Activated CD8-positive, alpha-beta memory T cell treated with anti-CD3 and anti-CD28 coated beads for 48 hours (primary cell): ENCODE measurements at places on chromosomes 3 and 15.

- no peak for DNase-seq
These were observed 64.2 kb downstream of the OXNAD1 start for GRCh38 chr3:16329036-16329825.

DNA sequence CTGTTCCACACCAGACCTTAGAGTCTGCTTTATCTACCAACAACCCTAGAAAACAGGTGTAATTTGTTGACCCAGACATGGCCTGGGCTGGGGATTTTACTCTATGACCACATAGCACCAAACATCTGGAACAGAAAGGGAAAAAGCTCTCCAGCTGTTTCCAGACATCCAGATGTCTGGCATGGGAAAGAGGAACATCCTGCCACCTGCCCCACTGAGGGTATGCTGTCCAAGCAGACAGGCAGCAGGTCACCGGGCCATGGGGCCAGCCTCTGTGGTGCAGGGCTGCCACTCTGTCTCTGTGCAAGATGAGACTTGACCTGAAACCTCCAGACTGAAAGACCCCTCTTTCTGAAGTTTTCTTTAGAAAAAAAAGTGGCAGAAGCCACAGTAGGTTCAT is 359.3 kb upstream of the ICE2 start:
- DNase-seq = no peak

DNA sequence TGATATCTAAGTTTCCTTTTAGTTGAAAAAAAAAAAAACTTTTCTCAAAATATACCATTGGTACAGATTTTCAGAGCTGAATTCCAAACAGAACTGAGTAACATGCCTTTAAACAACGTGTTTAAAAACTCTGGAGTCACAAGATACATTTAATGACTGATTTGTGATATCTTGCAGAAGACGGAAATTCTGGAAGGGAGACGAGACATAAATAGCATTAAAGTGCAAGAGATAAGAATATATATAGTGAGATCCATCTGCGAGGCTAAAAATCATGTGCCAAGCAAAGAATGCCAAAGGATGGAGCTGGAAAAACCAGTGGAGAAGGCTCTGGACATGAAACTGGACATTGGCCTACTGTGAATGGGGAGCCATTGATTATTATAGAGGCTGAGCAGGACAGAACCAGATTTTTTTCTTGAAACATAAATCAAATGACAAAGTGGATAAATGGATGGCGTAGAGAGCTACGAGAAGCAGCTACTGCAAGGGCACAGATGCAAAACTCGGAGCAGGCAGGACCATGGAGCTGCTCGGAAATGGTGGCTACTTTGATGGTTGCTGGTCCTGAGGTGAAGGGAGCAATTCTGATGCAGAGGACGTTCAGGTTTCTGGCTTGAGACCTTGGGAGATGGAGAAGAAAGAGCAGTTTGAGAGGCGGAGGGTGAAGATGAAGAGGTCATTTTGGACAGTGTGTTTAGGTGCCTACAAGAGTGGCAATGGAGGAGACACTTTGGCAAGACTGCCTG is 88.8 kb downstream of the CPN2 start:
- no peak for DNase-seq

- DNase-seq = no peak
These were observed 37.6 kb downstream of the FAM3D start for GRCh38 chr3:58628823-58629562.

GRCh38 chr3:142434503-142434902 is 13.3 kb downstream of the XRN1 start:
- DNase-seq = no peak

- DNase-seq = peak; percentile 89
These were observed at the start of gene ARHGEF3 for GRCh38 chr3:56801662-56802377. ARHGEF3 (minus strand) TSS chr3:56801949; CDS start chr3:56801798, 151 bp downstream.

- no peak for DNase-seq
These were observed 1001.3 kb downstream of the PLOD2 start for GRCh38 chr3:145159640-145160039.

DNA sequence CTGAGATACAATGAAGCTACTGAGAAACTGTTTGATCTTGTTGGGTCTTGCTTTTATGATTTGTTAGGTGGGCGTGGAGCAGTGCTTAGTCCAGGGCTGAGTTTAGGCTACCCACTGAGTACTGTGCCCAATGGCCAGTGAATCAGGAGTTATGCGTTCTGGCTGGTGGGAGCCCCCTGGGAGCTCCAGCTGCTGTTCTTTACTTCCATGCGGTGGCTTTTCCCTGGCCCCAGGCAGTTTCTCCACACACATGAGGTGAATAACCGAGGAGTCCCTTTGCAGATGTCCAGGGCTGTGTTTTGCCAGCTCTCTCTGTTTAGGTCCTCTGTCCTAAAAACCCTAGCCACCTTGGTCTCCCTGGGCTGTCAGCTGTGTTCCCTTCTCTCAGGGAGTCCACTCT is 106.5 kb downstream of the KLF13 start:
- no peak for DNase-seq

DNA sequence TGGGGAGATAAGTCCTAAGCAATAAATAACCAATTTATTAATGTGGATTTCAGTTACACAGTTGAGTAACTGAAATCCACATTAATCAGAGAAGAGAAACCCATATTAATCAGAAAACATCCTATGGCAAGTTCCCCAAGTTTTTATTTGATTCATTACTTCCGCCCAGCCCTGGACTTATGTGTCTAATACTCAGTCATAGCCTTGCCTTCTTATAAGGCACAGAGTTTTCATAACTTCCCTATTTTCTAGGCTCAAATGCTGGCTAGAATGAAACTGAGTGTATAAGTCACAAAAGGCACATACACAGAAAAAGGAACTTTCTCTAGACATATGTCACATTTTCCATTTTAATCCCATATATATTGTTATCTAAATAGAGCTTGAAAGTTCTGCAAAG is 28.8 kb downstream of the CD47 start:
- DNase-seq = no peak
